Common myeloid progenitor, CD34-positive (primary cell): ENCODE measurements at places on chromosomes 7 and 10.
A peak's percentile ranks its signal among the peaks of the same experiment; 100 is the strongest.

DNA sequence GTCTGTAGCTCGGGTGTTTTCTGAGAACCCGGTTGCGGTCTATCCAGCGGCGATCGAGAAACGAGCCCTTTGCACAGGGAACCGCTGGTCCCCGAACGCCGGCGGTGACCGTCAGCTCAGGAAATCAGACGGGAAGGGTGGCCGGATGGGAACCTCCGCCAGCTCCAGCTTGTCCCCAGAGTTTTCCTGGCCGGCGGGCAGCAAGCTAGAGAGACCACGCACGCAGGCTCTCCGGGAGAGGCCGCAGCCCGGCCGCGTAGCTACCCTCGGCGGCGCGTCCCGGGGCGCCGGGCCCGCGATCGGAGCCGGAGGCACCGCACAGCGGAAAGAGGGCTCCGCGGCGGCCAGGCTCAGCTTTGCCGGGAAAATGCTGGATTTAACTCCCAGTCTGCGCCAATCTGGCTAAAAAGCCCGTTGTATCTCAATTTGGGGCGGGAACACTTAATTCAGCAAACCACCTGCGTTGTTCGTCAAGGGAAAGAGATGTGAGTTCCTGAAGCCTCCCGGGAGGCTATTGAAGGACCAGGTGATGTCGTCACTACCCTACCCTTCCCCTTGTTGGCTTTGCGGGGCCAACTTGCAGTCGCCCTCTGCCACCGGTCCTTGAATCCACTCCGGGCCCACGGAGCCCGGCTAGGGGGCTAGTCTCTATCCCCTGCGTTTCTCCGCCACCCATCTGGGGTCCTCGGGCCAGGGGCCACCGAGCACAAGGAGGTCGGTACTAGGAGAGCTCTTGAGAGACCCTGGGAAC lies 859 bp upstream of the CH25H start:
- peak; percentile 39 for DNase-seq

DNA sequence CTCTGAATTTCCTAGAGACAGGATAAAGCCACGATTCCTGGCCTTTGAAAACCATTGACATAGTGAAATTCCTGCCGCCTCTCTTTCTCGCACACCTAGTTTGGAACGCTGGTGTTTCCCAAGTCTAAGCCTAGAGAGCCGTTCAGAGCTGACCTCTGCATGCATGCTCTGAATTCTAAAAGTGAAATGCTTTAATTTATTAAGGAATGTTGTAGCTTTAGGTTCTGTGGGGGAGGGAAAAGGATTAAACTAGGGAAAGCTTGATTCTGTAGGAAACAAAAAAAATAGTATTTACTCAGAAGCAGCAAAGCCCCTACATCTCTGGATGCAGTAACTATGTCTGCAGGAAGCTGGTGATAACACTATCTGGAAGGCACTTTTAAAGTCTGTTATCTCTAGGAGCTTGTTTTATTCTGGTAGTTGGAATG lies 27.3 kb downstream of the PFKP start:
- no peak for DNase-seq

DNA sequence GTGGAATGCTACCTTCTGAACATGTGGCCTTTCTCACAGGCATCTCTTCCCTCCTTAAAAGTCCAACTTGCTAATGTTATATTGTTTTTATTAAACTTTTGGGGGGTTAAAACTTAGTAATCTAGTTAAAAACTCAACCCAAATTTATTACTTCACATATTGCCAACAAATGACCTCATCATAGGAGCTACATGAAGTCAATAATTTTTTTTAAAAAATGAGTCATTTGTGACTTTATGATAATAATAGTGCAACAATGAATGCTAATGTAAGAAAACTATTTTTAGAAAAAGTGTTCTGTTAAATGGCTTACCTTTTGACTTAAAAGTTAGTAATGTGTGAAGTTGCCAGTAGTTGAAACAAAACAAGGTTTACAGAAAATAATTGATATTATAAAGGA lies 325.9 kb upstream of the FZD1 start:
- DNase-seq = no peak

GRCh38 chr10:78568620-78569019 lies 500.1 kb upstream of the ZMIZ1 start:
- no peak for DNase-seq

DNA sequence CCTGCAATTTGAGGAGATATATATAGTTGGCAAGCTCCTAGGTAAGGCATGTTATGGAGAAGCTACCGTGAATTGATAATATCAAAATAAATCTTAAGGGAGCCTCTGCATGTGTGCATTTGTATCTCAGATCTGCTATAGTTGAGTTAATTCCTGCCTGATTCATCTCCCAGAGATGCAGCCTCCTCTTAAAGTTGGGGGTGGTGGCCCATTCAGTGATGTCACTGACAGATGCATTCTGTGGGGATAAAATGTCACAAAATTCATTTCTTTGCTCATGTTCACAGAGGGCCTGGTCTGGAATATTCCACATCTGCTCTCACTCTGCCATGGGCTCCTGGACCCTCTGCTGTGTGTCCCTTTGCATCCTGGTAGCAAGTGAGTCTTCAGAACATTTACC lies 185.8 kb upstream of the PRSS1 start:
- DNase-seq = no peak

GRCh38 chr7:10568891-10569290 lies 404.8 kb upstream of the PHF14 start:
- DNase-seq = no peak

DNA sequence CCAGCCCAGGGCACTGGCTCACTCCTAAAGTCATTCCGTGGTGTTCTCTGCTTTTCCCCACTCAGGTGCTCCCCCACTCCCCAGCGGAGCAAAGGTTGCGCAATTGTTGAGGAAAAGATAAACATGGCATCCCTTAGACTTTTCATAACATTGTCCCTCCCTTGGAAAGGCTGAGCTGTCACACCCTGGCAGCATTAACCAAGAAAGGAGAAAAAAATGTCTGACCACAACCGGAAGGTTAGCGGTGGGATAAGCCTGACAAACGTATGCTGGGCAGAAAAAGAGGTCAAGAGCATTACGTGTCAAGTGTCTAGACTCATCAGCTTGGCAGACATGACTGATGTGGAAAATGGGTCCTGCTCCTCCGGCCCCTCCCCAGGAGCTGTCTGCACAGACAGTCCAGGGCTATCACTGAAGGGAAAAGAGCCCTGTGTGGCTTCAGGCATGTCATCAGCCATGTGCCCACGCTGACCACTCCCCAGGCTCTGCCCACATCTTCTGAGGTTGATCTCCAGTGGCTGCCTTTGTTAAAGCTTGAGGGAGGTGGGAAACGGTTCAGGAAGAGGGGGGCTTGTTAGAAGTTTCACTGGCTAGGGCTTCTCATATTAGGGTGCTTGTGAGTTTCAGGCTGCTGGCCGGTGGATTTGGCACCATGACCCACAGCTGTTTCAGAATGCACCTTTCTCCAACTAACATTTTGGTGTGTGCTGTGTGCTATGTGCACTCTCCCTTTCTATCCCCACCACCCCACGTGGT lies 30.1 kb downstream of the BTBD16 start:
- peak; percentile 12 for DNase-seq

GRCh38 chr10:119238577-119238976 lies 31.2 kb downstream of the GRK5 start:
- DNase-seq = no peak

DNA sequence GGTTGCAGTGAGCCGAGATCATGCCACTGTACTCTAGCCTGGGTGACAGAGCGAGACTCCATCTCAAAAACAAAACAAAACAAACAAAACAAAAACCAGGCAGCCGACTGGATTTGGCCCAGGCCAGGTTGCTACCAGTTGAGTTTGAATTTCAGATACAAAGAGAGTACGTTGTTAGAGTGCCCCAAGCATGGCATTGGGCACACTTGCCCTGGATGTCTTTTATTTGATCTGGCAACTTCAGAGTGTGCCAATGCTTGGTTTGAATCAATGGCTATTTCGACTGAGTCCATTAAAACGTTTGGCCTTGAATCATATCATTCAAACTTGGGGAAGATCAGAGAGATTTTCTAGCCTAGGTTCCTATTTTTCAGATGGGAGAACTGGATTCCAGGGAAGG lies 213.4 kb upstream of the SHH start:
- no peak for DNase-seq

- DNase-seq = peak; percentile 66
Measured at GRCh38 chr10:46284286-46285229, 2.2 kb upstream of the ANTXRL start.

- DNase-seq = no peak
Measured at GRCh38 chr7:67716729-67717128, 720.1 kb downstream of the TYW1 start.

DNA sequence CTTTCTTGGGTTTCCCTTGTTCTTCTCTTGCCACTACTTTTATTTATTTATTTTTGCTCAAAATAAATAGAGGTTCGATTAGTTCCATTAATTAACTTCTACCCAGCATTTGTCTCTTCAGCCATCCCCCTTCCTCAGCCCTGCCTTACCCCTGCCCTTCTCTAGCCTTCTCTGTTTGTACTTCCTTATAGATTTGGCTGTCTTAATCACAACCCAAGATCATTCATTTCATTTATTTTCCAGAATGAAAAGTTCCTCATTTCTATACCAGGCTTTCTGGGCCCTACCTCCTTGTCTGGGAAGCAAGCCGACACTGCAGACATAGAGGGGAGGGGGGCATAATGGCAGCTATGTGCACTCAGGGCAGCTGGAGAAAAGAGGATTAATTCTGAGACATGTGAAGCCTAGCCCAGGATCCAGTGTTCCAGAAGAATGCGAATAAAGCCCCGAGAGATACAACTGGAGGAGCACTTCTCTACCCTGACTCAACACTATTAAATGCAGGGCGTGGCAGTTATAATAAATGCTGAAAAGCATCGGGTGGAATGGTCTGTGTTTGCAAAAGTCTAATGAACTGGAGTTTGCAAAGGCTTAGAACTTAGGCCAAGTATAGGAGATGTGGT lies 6.4 kb upstream of the PDCD4 start:
- DNase-seq = no peak

DNA sequence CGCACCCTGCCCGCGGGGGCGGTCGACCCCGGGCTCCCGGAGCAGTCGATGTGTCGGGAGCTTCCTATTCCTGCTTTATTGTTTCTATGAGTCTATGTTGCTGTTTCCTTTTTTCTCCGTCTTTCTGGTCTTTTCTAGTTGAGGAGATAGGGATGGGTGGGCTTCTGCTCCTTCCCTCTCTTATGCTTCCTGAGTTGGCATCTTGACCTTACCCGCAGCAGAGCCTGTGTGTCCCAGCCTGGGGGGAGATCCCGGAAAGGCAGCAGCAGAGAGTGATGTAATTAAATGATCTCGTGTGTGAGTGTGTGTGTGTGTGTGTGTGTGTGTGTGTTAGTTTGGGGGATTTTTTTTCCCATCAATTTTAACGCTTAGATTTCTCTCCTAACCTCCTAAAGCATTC lies 486 bp upstream of the SORCS1 start:
- no peak for DNase-seq

GRCh38 chr7:1418505-1419309 lies 40.6 kb downstream of the MICALL2 start:
- DNase-seq = peak; percentile 45

GRCh38 chr7:80916770-80917741 lies 1.8 kb downstream of the SEMA3C start:
- DNase-seq = peak; percentile 50

DNA sequence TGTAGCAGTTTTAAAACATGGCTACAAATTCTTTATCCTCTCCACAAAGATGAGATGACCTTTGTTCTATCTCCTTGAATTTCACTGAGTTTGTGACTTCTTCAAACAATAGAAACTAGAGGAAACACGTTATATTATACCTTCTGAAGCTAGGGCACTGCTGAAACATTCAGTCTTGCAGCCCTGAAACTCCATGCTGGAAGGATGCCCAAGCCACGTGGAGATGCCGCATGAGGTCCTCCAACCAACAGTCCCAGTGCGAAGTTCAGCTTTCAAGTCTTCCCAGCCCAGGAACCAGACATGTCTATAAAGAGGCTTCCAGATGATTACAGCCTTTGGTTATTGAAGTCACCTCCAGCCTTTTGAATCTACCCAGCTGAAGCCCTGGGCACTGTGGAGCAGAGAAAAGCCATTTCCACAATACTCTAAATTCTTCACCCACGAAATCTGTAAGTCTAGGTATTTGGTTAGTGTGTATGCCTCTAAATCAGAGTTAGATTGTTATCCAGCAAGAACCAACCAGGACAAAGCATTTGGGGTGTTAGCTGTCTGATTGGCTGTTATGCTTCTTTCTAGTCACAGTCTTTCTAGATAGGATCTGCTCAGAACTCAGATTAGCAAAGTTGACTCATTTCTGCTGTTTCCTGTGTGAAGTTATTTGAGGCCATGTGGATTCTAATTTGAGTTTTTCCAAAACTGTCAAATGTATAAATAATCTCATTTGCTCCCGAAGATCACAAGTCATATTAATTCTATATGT lies 186.5 kb upstream of the TMEM72 start:
- DNase-seq = peak; percentile 6

DNA sequence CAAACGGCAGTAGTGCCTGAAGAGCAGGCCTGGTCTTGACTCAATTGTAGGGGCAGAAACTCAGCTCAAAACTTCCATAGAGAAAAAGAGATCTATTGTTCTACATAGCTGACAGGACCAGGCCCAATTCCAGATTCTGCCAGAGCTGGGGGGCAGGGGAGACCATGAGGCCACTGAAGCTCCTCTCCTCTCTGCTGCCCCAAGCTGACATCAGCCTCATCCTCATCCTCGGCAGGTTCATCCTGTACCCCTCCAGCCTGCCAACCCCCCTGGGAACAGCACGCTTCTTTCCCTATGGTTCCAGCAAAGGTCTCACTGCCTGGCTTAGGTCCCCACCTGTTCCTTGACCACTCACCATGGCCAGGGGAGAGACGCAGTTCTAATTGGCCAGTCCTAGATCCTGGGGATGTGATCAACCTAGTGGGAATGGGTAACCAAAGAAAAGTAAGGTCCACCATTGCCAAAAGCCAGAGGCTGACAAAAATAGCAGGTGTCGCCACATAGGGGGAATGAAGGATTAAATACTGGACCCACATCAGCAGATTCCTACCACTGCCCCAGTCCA lies 42.9 kb downstream of the CCDC3 start:
- DNase-seq = no peak

- DNase-seq = no peak
Measured at GRCh38 chr7:116782177-116782711, 80.1 kb upstream of the CAPZA2 start.

DNA sequence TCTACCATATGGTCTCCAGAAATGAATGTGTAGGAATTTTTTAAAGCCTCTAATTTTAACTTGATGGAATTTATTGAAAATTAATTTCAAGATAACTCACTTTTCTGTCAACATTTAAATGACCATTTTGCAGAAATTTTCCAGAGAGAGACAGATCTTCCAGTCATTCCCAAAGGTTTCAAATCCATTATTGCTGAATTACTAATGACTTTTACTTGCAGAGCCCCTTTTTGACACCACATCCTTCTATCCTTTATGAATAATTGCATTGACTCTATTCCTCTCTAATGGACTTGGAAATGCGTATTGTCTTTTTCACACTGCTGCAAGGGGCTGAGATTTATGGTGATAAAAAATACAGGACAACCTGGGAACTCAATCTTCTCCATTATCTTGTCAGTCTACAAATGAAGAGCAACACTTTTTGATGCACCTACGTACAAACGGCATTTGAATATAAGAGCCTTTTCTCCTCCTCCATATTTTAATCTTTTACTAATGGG lies 42.7 kb downstream of the CUBN start:
- DNase-seq = no peak

GRCh38 chr7:15057272-15057671 lies 154.7 kb upstream of the DGKB start:
- no peak for DNase-seq
